ENCODE measurements at places on chromosomes 13 and 19. TPM values are rescaled to one million over a fixed set of nuclear protein-coding genes. Genes with fewer than 3 reads are reported as not detected.
A peak's percentile ranks its signal among the peaks of the same experiment; 100 is the strongest.

Gene ZNF440
- total RNA-seq = 18.5 TPM

Gene KLK4
- not detected for total RNA-seq

Gene PEAK3
- total RNA-seq = 0.11 TPM

Gene THSD1
- total RNA-seq = 0.50 TPM

DNA sequence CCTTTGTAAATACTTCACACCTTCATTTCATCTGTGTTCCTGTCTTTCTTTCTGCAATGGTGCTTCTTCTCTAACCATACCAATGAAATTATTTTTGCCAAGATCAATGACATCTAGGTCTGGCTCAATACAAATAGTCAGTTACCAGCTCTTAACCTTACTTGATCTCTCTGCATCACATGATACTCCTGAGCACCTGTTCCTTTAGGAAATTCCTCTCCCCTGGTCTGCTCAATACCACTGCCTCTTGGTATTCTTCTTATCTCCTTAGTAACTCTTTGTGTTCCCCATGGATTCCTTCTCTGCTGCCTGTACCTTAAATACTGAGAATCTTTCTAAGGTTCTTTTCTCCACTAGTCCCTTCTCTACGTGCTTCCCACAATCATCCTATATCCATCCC is 25.9 kb downstream of the SOHLH2 start:
- DNase-seq = no peak

GRCh38 chr19:34217952-34218817 is 36.2 kb upstream of the GARRE1 start:
- peak; percentile 86 for DNase-seq

DNA sequence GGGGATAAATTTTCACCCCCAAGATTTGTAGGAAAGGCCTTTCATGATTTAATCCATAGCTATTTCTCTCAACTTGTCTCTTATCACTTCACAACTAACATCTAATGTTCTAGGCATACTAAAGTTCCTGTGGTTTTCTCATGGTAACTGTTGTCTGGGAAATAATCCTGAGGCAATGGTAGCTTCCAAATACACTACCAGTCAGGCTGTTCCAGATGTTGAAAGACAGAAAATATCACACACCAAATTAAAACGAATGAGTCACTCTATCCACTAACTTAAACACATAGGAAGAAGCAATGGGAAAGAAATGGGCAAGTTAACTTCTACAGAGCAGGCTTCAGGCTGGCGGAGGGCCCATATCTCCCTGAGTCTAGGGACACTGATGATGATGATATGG is 77.7 kb upstream of the MYO16 start:
- DNase-seq = no peak

DNA sequence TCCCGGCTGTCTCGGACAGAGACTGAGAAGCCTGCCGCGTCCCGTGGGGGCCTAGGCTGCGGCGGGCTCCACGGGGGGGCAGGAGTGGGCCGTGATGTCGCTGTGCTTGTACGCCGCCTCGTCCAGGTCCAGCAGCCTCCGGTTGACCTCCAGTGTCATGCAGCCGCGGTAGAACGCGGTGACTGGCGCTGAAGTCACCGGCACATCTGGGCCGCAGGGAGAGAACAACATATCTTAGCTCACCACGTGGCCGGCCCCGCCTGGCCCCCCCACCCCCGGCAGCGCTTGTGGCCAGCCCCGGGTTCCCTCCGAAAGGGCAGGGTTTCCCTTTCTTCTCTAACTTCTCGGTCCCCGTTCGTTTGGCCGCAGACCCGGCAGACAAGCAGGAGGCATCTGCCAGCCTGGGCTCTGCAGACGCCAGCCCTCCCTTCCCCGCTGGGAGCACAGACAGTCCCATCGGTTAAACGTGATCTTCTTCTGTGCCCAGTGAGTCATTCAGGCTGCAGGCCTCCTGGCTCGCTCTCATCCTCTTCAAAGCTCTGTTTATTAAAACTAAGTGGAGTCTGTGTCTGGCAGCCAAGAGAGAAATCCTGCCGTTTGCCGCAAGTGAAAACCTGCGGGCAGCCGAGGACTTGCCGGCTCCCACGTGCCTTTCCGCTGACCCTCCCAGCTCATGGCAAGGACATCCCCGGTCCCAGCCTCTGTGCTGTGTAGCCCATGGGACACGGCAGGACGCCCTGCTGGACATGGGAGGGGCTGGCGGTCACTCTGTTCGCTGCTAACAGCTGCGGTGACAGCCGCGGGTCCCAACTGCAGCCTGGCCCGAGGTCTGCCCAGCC is 42.8 kb downstream of the GAS6 start:
- DNase-seq = no peak

Measured in CD4-positive, alpha-beta memory T cell (primary cell).